ENCODE measurements at places on chromosomes 1 and 21.

- no peak for DNase-seq
Observed at GRCh38 chr1:224502459-224503160, 68.0 kb upstream of the WDR26 start.

GRCh38 chr1:115723756-115724155, 44.8 kb downstream of the CASQ2 start:
- no peak for DNase-seq

DNA sequence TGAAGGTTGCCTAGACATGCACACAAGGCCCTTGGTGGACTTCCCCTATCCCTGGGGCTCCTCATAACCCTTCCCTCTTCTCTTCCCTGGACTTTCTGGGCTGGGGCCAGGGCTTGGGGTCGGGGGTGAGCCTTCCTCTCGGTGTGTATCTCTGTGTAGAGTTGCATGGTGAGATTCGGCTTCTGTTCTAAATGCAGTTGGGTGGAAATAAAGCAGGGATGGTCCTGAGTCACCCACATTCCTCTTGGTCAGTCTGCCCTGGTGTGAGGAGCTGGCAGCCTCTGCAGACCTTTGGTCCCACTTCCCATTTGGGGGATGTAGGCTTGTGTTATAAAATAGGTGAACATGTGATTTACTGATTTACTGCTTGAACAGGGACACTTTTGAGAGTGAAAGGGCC, 38.0 kb downstream of the ADARB1 start:
- no peak for DNase-seq

- no peak for DNase-seq
Observed at GRCh38 chr1:223519116-223519515, 125.9 kb downstream of the CCDC185 start.

Measured in skin of body (tissue), 3 donors.